ENCODE measurements at places on chromosomes 7 and 10.

DNA sequence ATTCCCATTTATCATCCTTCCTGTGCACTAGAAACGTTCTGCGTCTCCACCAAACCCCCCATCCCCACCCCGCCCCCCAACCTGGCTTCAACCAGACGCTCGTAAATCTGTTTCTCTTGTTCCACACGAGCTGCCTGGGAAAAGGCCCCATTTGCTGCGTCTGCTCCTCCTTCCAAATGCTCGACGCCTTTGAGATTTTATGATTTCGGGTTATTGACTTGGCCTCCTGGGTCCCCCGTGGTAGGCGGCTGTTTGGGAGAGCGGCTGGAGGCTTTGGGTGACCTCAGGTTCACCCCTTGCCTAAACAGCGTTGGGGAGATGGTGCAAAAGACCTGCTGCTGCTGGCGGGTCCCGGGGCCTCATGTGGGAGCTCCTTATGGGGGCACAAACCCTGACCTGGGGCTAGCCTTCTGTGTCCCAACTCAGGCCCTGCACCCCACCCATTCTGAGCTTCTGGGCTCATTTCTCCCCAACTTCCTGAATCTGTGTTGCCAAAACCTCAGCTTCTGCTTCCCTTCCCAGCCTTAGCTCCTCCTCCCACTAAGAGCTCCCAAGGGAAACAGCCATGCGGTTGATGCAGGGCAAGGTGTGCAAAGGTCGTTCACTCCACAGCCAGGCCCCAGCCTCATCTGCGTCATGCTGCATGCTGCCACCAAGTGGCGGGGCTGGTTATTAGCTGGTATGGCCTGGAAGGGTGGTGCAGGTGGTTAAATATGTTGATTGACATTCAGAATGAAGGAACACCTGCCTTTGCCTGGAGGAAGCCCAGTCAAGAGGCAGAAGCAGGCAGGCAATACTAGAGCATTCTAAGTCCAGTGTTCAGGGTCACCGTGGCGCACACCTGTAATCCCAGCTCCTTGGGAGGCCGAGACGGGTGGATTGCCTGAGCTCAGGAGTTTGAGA is 49.1 kb upstream of the ELN start:
- peak; percentile 23 for DNase-seq

GRCh38 chr7:28354601-28355402 is 57.5 kb upstream of the CREB5 start:
- no peak for DNase-seq

DNA sequence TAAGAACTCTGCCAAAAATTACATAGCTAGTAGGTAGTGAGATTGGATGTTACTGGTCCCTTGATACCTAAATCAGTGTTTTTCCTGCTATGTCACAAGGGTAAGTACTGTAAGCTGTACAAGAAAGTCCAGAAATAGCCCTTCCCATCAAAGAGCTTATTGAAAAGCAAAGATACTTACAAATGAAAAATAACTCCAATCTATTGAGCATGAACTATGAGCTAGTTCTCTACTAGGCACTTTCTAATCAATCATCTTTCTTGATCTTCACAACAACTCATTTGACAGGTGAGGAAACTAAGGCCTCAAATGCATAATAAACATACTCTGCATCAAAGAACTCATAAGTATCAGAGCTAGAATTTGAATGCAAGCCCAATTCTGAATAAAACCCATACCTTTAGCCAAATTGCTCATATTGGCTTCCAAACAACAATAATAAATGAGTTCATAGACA is 249.8 kb upstream of the TCF7L2 start:
- DNase-seq = no peak

GRCh38 chr10:57948796-57949195 is 318.9 kb downstream of the IPMK start:
- no peak for DNase-seq

DNA sequence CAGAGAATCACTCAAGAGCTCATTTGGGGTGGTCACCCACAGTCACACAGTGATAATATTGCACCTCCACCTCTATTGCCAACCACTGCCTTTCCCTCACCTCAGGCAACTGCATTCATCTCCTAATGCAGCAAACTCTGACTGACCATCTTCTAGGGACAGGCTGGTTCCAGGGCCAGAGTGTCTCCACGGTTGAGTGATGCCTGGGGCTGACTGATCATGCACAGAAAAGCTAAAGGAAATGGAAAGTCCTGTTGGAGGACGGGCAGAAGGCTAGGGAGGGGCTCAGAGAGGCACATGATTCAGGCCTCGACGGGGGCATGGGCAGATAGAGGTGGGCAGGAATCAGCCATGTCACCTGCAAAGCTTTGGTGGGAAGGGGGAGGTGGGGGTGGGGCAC is 127.1 kb upstream of the TNS3 start:
- no peak for DNase-seq

- DNase-seq = no peak
Observed at GRCh38 chr7:120774481-120774880, 83.5 kb downstream of the TSPAN12 start.

GRCh38 chr7:7607010-7607409 is 33.5 kb upstream of the UMAD1 start:
- DNase-seq = no peak

GRCh38 chr10:12971001-12971788 is 30.3 kb downstream of the CCDC3 start:
- DNase-seq = peak; percentile 83

- DNase-seq = no peak
Observed at GRCh38 chr7:92403760-92404074, 43.6 kb upstream of the GATAD1 start.

DNA sequence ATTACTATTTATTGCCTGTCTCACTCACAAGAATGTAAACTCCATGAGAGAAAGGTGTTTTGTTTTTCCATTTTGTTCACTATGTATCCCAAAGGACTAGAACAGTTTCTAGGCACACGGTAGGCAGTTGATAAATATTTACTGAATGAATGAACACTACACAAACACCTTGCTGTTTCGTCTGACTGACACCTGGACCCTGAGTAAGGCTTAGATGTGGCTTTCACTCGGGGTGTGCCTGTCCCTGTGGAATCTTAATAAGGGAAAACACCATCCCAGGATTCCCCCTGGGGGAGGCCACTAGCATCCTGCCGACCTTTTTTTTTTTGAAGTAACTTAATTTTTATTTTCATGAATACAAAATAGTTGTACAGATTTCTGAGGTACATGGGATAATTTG is 66.6 kb upstream of the STEAP1B start:
- DNase-seq = no peak

DNA sequence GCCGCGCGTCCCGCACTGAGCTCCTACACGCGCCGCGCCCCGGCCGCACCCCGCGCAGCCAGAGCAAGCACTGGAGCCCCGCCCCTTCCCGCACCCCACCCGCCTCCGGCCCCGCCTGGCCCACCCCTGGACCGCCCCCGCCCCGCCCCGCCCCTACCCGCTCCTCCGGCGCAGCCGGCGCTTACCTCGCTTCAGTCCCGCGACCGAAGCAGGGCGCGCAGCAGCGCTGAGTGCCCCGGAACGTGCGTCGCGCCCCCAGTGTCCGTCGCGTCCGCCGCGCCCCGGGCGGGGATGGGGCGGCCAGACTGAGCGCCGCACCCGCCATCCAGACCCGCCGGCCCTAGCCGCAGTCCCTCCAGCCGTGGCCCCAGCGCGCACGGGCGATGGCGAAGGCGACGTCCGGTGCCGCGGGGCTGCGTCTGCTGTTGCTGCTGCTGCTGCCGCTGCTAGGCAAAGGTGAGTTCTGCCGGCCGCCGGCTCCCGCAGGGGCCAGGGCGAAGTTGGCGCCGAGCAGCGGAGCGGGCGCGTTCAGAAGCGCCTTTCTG is at the start of gene RET:
RET (plus strand) TSS at position 194 of the 545 bp plus-strand sequence; CDS start at position 384, 190 bp downstream.
- no peak for DNase-seq

Data from tibial artery (tissue), 4 donors.